ENCODE measurements at places on chromosomes 7 and 10.

DNA sequence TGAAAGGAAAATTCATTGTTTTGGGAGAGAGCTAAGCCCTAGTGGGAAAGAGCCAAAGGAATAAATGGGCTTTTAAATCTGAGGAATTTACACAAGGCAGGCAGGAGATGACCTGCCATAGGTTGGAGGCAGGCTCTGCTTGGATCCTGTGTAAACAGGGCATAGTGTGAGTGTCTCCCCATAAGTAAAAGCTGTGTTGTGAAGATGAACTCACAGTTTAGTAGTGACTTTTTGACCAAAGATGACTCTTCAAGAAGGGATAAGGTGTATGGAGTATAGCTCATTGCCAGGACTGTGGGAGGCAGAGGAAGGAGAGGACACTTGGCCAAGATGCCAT lies 63.2 kb downstream of the KAT6B start:
- no peak for DNase-seq

- no peak for DNase-seq
Observed at GRCh38 chr7:121372376-121373010, 23.6 kb downstream of the FAM3C start.

- DNase-seq, result no peak
Observed at GRCh38 chr10:130878131-130878530, 433.4 kb downstream of the TCERG1L start.

DNA sequence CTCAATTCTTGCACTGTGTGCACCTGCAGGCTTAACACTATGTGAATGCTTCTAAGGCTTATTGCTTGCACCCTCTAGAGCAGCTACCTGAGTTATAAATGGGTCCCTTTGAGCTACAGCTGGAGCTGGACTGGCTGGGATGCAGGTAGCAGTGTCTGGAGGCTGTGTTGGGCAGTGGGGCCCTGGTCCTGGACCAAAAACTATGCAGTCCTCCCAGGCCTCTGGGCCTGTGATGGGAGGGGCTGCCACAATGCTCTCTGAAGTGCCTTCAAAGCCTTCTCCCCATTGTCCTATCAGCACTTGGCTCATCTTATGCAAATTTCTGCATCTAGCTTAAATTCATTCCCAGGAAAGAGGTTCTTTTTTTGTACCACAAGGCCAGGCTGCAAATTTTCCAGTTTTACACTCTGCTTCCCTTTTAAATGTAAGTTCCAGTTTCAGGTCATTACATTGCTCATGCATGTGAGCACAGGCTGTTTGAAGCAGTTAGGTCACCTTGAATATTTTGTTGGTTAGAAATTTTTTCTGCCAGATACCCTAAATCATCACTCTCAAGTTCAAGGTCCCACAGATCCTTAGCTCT lies 26.0 kb downstream of the KBTBD2 start:
- DNase-seq, result no peak

- no peak for DNase-seq
Observed at GRCh38 chr10:79074732-79075131, 6.0 kb downstream of the ZMIZ1 start.

DNA sequence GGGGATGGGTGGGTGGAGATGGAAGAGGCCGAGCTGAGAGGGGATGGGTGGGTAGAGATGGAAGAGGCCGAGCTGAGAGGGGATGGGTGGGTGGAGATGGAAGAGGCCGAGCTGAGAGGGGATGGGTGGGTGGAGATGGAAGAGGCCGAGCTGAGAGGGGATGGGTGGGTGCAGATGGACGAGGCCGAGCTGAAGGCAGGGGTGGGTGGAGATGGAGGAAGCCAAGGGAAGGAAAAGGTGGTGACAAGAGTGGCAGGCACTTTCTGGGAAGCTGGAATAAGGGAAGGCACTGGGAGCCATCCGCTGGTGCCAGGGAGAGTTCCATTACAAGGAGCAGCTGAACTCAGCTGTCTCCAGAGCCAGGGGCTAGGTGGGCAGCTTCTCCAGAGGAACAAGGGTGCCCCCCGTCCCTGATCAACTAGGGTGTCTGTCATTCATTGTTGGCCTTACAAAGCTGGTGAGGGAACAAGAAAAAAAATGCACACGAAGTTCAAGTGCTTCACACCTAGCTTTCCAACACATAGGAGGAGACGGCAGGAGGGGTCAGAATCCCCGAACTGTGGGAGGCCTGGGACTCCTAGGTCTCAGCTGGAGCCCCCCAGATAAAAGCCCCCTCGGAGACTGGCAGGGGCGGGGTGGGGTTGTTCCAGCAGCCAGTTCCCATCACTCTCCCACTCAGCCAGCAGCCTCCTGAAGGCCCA lies 62.4 kb downstream of the PROSER2 start:
- DNase-seq, result no peak

DNA sequence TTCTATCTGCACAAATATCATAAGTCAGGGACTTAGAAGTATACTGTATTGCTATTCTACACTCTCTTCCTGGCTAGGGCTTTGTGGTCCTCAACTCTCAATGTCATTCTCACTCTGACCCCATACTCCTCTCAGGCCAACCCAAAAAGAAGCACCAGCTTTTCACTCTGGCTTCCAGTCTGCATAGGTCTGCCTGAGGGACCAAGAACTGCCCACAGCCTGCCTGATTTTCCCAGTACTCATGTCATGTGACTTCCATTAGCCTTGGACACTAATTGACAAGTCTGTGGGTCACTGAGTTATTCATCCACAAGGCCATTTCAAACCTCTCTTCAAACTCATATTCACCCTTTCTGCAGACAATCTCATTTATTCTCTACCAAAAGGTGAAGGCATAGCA lies 19.8 kb downstream of the PMPCB start:
- no peak for DNase-seq
